ENCODE measurements at places on chromosomes 11 and 22. TPM values are rescaled to one million over a fixed set of nuclear protein-coding genes. Genes with fewer than 3 reads are reported as not detected.

The CACNA1I gene
- 14.9 TPM for total RNA-seq

The PKDREJ gene
- not detected for total RNA-seq

The LRRC55 gene
- total RNA-seq: not detected

The OR51B4 gene
- total RNA-seq: not detected

The SUSD2 gene
- total RNA-seq: 1.9 TPM

The C11orf87 gene
- total RNA-seq: not detected

The APLNR gene
- not detected for total RNA-seq

The APOBEC3B gene
- not detected for total RNA-seq

The CASTOR1 gene
- total RNA-seq: 18.0 TPM

The ELF5 gene
- total RNA-seq: not detected

The OAF gene
- 8.0 TPM for total RNA-seq

The OTOG gene
- not detected for total RNA-seq

The TMEM9B gene
- 31.6 TPM for total RNA-seq

GRCh38 chr11:64534391-64534801 is 56.6 kb upstream of the SLC22A12 start:
- DNase-seq: no peak

GRCh38 chr11:21634956-21635355 is 557.9 kb upstream of the ANO5 start:
- no peak for DNase-seq

DNA sequence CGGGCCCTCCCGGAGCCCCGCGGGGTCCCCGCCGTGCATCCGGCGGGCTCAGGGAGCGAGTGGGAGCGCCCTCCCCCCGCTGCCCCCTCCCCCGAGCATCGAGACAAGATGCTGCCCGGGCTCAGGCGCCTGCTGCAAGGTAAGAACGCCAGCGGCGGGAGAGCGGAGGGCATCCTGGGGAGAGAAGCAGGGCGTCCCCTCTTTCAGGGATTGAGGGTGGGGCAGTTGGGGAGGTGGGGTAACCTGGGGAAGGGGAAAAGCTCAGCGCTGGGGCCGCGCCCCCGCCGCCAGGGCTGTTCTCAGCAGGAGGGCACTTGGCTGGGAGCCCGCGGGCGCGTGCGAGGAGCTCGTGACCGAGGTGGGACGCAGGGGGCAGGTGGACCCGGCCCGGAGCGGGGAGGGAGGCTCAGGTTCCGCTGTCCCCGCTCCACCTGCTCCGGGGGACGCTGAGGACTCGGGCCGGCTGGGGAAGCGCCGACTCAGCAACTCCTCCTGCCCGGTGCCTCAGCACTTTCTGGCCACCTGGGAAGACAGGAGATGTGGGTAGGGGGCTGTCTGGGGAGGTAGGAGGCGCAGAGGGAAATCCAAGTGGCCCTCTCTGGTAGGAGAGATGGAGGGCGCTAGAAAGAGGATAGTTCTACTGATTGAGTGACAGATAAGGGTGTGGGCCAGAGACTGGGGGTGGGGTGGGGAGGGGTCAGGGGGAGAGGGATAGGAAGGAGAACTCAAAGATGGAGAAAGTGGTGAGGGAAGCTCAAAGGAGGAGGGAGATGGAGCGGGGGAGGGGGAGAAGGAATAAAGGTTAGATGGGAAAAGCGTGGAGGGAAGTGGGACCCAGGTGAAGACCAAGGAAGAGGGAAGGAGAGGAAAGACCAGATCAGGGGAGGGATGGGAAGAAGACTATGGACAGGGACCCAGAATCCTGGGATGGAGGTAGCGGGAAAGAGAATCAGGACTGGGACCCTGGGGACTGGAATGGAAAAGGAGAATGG is 726 bp downstream of the RTN4RL2 start:
- no peak for DNase-seq

GRCh38 chr22:48104766-48105165 is 1342.3 kb downstream of the TBC1D22A start:
- DNase-seq: no peak

DNA sequence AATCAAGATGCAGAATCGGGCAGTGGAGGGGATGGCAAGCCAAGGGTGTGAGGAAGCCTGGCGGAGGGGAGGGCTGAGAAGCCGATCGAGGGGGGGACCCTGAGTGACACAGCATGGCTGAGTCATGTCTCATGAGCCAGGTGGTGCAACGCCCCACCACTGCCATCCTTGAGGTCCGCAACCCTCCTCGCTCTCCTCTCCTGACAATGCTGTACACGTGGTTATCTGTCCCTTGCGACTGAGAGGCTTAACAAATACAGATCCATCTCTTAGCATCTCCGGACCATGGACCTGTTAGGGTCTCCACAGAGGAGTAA is 14.2 kb downstream of the SLC22A12 start:
- no peak for DNase-seq

GRCh38 chr11:108933630-108934029 is 268.8 kb downstream of the DDX10 start:
- DNase-seq: no peak

- no peak for DNase-seq
Observed at GRCh38 chr11:74684661-74685060, 46.6 kb downstream of the CHRDL2 start.

DNA sequence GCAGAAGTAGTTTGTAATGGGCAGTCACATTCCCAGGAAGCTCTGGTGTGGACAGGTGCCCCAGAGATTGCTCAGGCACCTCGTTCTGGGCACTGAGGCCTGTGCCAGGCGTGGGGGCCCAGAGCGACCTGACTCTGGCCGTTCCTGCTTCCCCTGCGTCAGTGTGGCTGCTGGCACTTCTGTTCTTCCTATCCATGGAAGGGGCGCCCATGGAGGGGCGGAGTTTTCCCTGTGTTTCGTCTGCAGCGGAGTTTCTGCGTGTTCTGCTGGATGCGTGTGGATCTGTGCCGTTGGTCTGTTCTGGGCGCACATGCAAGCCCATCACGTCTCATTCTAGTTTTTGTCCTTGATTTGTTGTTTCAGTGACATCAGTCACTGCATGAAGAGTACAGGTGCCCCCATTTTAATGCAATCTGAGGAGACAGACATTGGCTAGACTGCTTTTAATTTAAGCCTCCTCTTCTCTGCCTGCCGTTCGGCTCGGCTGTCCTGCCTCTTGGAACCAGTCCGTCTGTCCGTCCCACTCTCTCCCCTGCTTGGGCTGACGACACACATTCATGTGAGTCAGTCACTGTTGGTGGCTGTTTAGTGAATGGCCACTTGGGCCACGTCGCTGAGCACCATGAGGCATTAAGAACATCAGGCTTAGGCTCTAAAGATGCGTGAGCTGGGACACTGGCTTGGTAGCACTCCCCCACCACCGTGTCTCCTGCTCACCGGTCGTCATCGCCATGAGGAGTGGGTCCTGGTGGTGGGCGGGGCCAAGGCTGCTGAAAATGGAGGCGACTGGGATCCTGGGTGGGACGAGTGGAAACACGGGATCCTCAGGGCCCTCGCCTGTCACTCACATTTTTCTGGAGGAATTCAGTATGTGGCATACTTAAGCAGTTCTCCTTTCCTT is 255.8 kb downstream of the TBC1D22A start:
- DNase-seq: no peak

- no peak for DNase-seq
Observed at GRCh38 chr22:44486538-44486937, 11.5 kb downstream of the RTL6 start.

DNA sequence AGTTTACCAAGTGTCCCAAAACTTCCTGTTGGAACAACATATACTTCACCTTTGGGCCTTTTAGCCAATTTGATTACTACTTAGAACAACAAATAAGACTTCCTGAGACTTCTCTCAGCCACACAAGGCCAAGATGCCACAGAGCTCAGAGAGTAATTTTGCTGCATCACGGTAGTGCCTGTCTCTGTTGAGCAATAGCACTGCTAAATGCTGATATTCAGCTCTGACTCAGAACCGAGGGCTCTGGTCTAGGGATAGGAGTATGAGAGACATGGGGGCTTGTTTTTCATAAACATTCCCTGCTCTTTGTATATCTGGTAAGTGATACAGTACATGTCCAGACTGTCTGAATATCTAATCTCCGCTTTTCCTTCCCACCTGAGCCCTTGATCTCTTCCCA is 260.4 kb upstream of the ARHGAP20 start:
- DNase-seq: no peak

DNA sequence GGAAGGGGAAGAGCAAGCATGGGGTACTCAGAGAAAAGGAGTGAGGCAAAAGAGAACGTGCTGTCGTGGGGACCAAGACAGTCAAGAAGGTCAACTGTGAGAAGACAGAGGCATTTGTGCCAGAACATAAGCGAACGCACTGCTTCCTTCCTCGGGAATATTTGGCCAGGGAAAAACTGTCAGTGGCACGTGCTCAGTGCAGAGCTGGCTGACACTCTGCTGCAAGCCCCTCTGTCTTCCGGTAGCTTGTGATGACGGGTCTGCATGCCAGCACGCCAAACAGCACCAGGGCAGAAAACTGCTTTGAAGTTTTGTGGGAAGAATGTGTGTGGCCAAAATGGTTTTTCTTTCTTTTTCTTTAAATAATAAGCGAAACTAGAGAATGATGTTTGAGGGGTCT is 60.6 kb downstream of the SMCO4 start:
- DNase-seq: no peak

DNA sequence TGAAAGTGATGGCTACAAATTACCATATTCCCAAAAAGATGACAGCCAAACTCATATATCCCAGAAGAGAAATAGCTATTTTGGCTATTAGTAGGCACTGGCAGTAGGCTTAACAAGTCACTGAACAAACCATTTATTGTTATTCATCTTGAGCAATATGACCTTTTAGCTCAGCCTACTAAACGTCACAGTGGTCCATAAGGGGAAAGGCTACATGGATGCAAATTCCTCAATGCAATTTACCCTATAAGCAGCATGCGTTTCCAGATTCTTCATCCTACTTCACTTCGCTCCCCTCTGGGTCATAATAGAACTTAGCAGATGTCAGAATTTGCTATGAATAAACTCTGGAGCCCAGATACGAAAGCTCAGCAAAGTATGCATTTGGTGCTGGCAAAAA is 114.0 kb downstream of the SIK3 start:
- DNase-seq: no peak

DNA sequence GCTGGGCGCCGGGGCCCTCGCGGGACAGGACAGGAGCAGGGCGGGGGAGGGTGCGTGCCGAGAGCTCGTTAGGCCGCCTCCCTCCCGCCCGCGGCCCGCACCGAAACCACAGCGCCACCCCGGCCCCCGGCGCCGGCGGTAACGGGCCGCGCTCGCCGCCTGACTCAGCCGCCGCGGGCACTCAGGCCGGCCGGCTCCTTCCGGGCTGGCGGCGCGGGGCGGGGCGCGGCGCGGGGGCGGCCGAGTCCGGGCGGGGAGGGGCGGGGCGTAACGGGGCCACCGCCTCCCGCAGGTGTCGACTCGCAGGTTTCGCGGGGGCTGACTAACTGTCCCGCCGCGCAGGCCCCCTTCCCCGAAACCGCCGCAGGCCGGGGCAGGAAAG is at the start of gene AP5B1:
Gene AP5B1 (minus strand): TSS at position 207 of the 382 bp plus-strand sequence. CDS start 385 bp downstream, outside the sequence.
- peak; percentile 72 for DNase-seq

GRCh38 chr11:117830072-117830471 is 5.5 kb upstream of the FXYD2 start:
- no peak for DNase-seq

- no peak for DNase-seq
Observed at GRCh38 chr22:46876357-46876934, 114.0 kb downstream of the TBC1D22A start.

- no peak for DNase-seq
Observed at GRCh38 chr22:26289611-26290101, 120.4 kb downstream of the SEZ6L start.

GRCh38 chr11:37184326-37184725 is 586.3 kb upstream of the RAG2 start:
- DNase-seq: no peak

DNA sequence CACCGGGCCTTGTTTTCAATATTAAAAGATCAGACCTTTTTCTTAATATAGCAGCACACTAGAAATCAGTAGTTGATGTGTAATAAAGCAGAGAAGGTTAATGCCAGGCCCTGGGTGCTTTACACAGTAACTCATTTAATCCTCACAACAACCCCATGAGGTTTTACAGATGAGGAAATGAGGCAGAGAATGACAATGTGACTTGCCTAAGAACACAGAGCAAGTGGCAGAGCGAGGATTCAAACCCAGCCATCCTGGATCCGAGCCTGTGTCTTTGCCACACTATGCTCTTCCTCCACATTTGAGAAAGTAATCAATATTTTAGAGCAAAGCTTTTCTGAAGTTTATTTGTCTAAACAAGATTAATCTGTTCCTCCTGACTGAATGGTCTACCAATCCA is 7.2 kb downstream of the JAML start:
- no peak for DNase-seq

DNA sequence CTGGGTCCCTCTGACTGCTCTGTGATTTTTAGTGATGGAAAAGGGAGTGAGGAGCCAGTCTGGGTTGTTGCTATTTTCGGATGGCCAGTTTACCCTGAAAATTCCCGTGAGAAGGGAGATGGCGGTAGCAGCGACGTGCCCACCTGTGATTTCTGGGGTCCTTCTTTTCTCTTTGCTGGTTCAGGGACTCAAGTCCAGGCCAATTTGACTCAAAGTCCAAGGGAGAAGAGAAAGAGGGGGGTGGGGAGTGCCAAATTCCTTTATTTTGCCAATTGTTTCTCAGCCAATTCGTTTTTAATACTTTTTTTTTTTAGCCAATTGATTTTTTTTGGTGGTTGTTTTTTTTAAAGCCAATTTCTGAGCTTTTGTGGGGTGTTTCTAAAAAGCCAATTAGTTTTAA is 6.9 kb downstream of the IGF2 start:
- no peak for DNase-seq

GRCh38 chr11:130434521-130435223 is 6.3 kb upstream of the ADAMTS8 start:
- DNase-seq: peak; percentile 70

GRCh38 chr11:124195189-124195734 is 12.1 kb downstream of the OR10D3 start:
- peak; percentile 26 for DNase-seq

DNA sequence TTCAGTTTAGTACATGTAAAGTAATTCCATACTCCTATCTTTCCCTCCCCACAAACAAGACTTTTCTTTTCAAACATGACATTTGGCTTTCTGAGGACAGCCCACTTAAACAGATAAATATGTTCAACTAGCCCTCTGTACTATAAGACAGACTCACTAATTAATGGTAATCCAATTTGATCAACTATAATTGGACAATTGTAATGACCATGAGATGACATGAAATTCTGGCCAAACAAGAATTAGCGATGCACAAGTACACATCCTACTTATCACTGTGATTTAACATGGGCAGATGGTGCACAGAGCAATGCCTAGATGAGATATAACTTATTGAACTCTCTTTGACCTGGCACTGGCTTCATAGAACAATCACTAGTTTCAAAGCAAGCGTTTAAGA is 1033.7 kb upstream of the CCDC90B start:
- no peak for DNase-seq

GRCh38 chr22:35609761-35610160 is 7.4 kb downstream of the MB start:
- DNase-seq: no peak

GRCh38 chr11:12581923-12582322 is 92.3 kb upstream of the TEAD1 start:
- no peak for DNase-seq

- no peak for DNase-seq
Observed at GRCh38 chr11:110272919-110273318, 23.5 kb downstream of the RDX start.

All from naive thymus-derived CD8-positive, alpha-beta T cell (primary cell).